ENCODE measurements at places on chromosomes 2 and 18.

DNA sequence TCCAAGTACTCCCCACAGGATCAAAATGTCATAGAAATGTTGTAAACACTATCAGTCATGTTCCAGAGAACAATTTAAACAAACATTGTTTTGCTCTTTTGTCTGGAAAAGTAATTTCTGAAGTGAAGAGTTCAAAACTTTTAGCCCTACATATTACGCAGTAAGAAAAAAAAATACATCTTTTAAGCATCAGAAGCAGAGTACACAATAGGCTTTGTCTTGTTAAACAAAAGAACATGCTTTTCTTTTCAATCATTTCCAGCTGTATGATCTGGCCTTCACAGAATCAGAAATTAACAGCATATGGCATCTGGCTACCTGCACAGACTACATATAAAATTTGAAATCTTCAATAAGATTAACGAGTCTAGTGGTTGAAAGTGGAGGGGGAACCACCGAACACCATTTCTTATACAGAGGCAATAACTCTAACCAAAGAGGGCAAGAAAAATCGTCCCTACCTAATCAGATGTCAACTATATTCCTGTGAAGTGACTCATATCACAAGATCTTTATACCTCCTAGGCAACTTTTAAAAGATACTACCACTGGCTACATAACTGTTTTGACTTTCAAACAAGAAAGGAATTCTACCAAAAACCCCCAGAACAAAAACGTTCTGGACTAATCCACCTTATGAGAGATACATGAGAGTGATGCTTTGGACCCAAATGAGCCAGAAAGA, 149.3 kb downstream of the EXOC6B start:
- no peak for DNase-seq

DNA sequence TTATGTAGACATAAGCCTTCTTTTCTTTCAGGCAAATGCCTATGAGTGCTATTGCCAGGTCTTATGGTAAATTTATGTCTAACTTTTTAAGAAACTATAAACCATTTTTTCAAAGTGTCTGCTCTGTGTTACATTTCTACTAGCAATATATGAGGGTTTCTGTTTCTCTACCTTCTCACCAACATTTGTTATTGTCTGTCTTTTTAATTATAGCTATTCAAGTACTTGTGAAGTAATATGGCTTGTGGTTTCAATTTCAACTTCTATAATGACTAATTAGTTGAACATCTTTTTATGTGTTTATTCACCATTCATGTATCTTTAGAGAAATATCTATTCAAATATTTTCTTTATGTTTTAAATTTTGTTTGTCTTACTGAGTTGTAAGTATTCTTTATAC, 213.1 kb upstream of the MC4R start:
- no peak for DNase-seq

DNA sequence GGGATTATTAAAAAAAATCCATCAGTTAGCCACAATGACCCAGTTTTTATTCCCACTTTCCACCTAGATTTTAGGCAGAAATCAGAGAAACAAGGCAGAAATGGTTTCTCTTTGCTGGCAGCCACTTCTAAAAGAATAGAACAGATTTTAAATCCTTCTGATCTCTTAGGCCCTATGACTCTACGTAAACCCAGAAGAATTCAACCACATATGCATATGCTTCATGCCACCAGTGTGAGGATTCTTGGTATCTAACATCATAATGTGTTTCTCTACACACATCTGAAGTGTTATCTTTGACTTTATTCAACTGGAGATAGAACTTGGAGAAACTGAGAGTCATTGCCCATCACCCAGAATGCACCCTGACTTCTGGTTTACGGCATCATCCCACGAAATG, 128.7 kb upstream of the TANK start:
- no peak for DNase-seq

DNA sequence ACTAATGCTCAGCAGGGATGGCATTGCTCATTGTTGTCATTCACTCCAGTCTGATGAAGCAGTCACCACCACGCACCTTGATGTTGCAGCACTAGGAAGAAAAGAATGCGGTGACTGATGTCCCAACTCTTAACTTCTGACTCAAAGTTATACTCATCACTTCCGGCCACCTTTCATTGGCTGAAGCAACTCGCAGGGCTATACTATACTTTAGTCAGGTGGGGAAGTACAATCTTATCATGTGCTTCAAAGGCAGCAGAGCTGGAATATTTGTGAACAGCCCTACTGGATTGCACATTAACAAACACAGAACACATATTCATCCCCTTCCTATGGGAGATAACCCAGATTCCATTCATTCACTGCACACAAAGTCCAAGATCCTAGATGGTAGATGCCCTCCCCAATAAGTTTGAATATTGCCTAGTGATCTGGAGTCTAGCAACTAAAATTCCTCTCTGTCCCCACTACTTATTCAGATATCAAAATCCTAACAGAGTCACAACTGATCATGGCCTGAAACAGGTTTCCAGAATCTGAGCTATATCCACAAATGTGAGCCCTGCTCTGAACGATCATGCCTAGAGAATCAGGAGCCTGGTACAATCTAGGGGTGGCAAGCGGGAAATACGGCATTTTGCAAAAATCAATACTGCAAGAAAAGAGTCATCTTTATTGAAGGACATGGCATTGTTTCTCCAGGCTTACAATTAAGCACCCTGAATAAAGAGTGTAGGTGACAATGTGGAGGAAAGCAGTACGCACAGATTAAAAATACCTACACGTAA, 3.4 kb upstream of the SPATS2L start:
- DNase-seq, result no peak

DNA sequence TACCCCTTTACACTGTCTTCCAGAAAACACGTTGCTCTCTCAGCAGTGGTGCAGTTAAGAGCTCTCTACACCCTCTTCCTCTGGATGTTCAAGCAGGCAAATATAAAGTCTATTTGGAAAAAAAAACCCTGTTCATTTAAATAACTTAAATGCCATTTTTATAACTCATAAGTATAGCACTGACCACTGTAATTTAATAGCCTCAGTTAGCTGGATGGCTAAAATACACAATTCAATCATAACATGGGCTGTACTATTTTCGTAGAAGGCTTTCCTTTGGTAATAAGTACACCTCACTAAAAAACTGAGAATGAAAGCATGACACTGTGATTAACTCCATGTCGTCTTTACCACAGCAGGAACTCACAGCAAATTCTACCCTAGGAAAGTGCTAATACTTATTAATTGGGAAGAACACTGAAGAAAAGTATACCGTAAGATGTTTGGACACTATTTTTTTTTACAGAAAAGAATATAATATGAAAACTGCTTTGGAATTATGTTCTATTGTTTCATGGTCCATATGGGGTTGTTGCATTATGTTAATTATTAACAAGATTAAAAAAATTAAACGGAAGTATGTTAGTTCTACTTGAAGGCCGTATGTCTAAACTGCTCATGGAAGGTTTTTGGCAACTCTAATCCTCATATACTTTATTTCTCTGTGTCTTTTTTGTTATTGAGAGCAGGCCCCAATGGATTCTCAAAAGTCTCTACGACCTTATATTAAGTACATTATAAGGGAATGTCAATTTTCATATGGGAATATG, 269.1 kb downstream of the ZNF385B start:
- no peak for DNase-seq

GRCh38 chr18:78049281-78049680, 799.6 kb downstream of the GALR1 start:
- no peak for DNase-seq

DNA sequence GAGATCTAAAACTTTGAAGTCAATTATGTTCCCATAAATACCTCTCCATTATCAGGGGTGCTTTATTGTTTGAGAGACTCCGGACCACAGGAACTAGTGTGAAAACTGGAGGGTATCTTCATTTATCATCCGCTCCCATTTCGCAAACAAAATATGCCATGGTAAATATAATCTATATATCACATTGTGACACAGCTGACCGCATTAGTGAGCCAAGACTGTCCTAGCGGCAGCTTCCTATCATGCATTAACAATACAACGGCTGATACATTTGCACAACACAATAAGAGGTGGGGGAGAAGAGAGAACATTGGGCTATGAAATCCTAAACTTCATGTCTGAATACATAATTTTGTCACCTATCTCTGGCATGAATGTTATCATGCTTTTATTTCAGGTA, 29.5 kb downstream of the BCL11A start:
- DNase-seq, result no peak

GRCh38 chr2:26529406-26530239, 51.7 kb upstream of the OTOF start:
- no peak for DNase-seq

DNA sequence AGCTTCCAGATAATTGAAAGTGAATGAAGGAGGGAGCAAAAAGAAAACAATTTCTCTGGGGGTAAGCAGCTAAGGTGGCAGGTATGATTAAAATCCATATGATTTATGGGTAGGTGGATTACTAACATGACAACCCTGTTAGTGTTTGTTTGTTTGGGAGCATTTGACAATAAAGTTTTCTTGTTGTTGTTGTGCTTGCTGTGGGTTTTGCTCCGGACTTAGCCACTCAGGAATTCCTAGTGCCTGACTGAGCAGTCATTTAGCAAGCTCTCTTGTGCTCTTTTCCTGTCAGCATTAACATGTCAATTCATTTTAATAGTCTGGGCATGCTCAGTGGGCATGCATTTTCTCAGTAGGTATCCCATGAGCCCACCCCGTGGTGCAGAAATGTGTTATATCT, 674.8 kb upstream of the ZEB2 start:
- no peak for DNase-seq

GRCh38 chr2:151336863-151337371, 20.5 kb upstream of the TNFAIP6 start:
- DNase-seq, result no peak

DNA sequence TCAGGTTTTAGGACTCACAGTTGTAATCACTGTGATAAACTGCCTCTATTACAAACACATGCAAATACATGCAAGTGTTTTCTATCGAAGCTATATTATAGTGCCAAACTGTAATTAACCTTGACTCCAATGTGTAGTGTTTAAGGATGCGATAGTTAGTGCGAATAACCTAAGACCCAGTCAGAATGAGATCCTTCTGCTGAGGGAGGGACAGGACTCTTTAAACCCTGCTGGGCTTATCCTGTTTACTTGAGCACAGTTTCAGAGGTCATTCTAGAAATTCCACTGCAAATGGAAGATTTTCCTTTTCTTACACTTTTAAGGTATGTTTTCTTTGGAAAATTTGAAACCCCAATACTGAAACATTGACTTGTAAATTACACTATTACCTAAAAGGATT, 68.2 kb downstream of the CALCRL start:
- DNase-seq, result no peak

- DNase-seq, result no peak
These were observed 4.7 kb downstream of the LONRF2 start for GRCh38 chr2:100317634-100318033.

DNA sequence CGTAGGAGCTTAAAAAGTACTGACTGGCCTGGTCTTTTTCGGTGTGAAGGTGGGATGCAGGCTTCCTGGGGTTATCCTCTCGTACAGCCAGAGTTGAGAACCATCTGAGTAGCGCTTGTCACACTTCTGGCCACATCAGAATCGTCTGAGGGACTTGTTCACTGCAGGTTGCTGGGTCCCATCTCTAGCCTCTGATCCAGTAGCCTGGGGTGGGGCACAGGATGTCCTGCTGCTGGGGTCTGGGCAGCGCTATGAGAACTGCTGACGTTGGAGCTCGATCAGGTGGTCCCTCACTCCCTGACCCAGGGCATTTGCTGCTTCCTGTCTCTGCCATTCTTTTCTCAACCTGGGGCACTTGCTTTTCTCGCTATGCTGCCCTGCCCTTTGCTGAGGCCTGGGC, 7.1 kb upstream of the IL1R2 start:
- no peak for DNase-seq

DNA sequence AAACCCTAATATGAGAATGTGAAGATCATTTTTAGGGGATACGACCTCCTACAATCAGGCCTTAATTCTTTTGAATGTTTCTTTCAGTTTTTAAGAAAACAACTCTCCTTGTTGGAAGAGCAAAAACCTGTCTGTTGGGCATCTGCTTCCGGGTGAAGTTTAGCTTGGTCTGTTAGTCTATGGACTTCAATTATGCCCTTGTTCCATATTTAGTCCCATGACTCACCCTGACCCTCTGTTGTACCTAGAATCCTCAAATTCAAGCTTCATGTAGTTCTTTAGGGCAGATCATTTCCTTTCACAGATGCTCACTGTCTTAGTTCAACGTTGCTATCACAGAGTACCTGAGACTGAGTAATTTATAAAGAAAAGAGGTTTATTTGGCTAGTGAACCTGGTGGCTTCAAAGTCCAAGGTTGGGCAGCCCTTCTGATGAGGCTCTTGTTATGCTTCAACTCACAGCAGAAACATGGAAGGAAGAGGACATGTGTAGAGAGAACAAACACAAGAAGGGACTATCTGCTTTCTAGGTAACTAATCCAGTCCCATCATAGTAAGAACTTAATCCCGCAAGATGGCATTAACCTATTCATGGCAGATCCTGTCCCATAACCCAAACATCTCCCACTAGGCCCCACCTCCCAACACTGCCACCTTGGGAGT, 82.5 kb upstream of the SERPINE2 start:
- no peak for DNase-seq

- no peak for DNase-seq
These were observed 1.4 kb downstream of the RMC1 start for GRCh38 chr18:23504720-23505119.

DNA sequence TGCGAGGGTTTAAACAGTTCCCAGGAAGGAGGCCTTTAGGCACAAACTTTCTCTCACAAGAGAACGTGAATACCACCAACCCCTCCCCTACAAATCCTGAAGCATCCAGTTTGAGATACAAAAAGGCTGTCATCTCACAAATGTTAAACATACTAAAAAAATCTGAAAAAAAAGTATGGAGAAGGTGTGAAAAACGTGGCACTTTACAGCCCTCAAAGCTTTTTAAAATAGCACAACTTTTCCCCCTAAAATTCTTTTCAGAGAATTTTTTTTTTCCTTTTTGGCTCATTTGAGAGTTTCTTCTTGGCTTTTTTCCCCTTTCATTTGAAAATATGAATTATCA, 10.1 kb downstream of the ZEB2 start:
- DNase-seq, result no peak

DNA sequence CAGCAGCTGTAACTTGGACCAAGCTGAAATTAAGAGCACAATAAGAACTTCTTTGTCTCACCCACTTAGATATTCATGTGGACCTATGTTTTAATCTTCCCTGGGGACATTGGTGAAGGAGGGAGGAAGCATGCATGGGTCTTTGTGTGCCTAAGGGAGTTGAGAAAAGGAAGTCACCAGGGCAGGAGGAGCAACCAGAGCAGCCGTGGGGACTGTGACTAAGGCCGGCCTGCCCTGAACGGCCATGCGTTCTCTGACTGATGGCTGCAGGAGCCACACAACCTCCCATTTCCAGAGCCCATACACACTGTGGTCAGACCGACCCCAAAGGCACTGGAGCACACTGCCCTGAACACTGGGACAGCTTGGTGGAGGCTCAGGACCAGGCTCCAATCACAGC, 43.7 kb upstream of the SLC35G4 start:
- DNase-seq, result no peak

DNA sequence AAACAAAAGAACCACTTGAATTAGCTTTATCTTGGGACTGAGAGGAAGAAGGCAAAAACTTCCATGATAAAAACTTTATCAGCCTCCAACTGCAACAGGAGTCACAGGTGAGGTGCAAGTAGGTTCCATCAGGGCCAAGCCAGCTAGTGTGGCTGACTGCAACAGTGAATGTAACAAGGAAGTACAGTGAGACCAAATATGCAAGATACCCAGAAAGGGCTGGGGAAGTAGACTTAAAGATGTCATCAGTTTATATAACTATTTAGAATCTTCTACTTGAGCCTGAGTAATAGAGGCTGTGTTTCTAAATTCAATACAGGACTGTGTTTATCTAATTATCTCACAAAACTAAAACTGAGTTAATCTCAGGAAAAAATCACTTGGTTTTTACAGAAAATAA, 14.8 kb downstream of the PLEKHM3 start:
- DNase-seq, result no peak

Measured in KBM-7 (cell line).